ENCODE measurements at places on chromosomes 6 and 20. TPM values are rescaled to one million over a fixed set of nuclear protein-coding genes. Genes with fewer than 3 reads are reported as not detected.

The SLC22A16 gene
- total RNA-seq = not detected

The FAM217A gene
- total RNA-seq = not detected

The SLX4IP gene
- total RNA-seq = 2.3 TPM

The SLC25A27 gene
- total RNA-seq = 0.47 TPM

The PRSS16 gene
- total RNA-seq = 2.5 TPM

Data from A549 treated with GW870086 at 1 μM for 4 hours (cell line).